ENCODE measurements at places on chromosomes 6 and 20.

DNA sequence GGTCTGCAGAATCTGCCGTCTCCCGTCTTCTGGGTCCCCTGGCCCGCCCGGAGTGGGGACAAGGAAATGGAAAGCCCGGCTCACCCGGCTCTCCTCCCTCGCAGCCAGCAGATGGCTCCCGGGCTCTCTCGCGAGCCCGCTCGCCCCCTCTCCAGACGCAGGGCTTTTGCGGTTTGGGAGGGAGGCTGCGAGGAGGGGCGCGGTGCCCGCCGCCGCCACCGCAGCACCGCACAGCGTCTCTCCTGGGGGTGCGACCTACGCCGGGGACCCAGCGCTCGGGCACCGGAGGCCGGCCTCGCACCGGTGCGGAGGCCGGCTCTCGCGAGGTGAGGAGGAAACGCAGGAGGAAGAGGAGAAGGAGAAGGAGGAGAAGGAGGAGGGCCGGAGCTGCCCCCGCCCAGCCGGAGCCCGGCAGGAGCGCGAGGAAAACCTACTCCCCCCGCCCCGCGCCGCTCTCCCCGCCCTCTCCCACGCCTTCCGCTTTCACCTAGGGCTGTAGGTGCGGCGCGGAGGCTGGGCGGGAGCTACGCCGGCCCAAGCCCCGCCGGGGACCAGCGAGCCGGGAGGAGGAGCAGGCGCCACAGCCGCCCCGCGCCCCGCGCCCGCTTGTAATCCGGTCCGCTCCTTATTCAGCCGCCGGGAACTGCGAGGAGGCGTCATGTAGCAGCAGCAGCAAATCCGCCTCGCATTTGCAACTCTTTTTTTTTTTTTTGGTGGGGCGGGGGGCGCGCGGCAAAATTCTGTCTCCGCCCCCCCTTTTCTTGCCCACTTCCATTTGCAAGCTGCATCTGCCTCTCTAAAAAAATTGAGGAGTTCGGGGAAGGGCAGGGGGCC is at the start of gene CARMIL1:
CARMIL1 (plus strand) TSS at position 461 of the 834 bp plus-strand sequence. CDS start 422 bp downstream, outside the sequence.
- DNase-seq = peak; percentile 33

DNA sequence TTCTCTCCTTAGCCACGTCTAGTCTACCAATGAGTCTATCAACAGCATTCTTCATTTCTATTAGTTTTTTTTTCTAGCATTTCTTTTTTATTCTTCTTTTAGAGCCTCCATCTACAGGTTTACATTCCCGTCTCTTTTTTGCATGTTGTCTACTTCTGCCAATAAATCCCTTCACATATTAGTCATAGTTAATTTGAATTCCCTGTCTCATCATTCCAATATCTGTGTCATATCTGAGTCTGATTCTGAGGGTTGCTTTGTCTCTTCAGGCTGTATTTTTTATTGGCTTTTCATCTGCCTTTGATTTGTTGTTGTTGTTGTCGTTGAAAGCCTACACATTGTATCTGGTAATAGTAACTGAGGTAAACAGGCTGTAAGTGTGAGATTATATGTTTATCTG is 104.6 kb downstream of the HMGCLL1 start:
- no peak for DNase-seq

GRCh38 chr20:58747211-58747610 is 54.6 kb downstream of the NPEPL1 start:
- no peak for DNase-seq

DNA sequence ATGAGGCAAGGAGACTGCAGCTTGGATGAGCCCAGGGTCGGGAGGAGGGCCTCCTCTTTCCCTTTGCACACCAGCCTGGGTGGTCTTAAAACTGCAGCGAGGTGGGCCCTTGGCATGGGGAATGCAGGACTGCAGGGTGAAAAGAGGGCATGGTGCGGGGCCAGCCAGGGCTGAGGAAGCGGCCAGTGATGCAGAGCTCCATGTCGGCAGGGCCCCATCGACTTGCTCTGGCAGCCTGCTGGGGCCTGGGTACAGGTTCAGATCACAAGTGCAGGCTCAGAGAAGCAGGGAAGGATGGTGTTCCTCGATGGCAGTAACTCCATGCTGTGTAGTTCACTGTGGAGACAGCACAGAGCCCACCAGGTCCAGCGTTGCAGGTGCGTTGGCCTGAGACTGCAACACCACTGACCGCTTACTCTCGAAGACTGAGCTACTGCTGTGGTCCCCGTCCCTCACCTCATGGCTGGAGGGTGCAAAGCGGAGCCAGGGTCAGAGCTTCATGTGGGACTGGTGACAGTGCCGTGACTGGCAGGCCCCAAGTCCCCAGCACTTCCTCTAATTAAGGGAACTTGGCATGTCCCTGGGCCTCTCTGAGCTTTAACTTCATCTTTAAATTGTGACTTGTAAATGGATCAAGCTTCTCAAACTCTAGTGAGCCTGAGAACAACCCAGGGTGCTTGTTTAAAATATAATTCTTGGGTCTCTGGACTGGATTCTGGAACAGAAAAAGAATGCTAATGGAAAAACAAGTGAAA is 223.2 kb downstream of the SYNDIG1 start:
- no peak for DNase-seq

DNA sequence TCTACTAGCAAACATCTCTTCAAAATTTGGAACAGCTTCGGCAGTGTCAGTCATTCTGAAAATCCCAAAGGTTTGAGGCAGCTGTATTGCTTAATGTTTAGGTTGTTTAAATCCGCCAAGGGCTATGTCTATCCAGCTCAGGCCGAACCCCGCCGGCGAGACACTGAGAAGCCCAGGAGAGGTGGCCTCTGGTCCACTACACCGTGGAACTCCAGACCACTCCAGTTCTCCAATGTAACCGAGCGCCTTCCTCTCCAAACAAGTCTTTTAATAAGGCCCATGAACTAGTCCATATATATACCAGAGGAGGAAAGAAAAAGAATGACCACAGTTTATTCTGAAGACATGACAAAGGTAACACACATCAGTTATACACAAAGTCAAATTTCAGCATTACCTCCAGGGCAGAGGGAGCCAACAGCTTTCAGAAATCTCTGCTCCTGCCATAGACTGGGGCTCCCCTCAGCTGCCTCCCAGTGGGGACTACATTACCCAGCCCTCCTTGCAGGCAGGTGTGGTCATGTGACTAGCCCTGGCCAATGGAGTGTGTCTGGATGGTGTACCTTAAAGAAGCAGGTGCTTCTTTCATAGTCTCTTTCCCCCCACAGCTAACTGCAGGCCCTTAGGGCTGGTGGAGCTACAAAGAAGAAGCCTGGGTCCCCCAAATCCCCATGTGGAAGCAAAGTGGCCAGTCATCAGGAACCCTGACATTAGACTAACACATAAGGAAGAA is at the start of gene RAMACL:
RAMACL (minus strand) TSS at position 255 of the 733 bp plus-strand sequence; CDS start at position 54, 201 bp downstream.
- DNase-seq = no peak

DNA sequence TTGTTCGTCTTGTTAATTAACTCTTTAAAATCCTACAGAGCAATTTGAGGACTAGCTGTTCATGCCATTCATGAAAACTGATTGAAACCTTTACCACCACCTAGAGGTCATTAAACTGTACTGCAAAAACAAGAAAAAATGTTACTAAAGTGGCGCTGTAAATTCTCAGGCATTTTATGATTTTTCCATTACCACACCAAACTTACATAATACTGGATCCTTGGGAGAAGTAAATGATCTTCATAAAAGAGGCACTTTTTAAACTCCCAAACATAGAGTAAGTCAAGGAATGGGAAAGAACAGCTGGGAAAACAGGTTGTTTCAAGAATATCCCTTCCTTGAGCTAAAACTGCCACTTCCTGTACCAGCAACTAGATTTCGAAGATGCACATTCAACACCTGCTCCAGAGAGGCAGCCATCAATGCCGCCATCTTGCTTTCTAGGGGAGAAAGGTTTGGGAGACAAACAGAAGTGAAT is 54.3 kb downstream of the MYLIP start:
- no peak for DNase-seq

- no peak for DNase-seq
Measured at GRCh38 chr20:15546525-15547023, 1026.7 kb downstream of the KIF16B start.

- no peak for DNase-seq
Measured at GRCh38 chr6:17101422-17102257, at the start of gene STMND1. TSS of gene STMND1 (plus strand) at chr6:17102050. CDS start at chr6:17102258, 208 bp downstream.

DNA sequence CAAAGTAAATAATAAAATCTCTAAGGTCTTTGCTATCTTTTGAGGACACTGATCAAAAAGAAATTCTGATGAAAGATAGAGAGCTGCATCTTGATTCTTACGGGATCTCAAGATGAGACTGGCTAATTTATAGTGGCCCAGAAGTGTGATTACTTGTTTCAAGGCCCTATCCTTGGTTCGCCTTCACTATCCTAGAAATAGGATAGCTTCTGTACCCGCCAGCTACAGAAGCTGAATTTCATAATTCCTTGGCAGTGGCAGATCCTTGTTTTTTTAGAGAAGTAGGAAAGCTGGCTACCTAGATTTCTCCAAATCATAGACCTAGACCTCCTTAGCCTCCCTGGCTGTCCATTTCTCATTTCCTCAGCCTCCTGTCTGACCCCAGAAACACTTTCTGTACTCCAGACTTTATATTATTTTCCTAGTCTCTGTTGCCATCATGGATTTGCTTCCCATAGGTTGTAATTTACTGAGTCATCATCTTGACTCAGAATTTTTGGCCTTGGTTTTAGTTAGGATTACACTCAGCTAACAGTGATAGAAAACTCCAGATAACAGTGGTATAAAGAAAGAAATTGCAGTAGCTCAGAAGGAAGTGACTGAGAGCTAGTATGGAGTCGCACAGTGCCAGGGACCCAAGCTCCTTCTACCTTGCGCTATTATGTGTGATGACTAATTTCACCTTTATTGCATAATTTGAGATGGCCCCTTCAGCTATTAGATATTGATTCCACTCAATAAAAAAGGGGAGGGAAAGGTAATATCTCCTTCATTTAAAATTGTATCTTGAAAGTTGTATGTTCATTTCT is 27.7 kb downstream of the PHF3 start:
- DNase-seq = no peak

DNA sequence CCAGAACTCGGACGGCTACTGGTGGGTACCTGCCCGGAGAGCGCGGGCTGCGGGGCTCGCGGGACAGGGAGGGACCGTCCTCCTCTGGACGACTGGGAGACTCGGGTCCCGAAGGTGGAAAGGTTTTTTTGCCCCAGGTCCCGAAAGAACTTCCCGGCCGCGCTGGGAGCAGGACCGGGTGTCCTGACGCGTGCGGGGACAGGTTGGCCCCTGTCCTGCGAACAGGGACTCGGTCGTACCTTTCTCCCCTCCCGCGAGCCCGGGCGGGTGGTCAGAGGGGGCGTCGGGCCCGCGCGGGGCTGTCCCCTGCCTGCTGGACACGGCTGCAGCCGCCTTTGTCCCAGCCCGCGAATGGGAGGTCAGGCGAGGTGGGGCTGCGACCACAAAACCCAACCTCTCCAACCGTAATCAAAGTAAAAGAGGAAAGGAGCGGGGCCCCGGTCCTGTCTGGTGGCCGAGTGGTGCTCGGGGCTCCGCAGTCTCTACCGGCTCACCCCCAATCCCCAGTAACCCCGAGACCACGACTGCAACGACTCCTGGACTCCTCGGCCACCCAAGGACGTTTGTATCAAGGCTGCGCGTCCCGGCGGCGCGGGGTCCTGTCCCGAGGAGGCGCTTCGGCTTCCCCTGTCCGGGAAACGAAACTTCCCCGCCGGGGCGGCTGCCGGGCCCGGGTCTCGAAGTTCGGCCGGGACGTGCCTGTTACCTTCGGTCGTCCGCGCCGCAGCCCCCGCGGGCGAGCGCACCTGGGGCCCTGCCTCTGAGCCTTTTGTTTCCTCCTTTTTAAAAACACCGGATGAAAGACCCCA is 798 bp downstream of the DSP start:
- DNase-seq = no peak

DNA sequence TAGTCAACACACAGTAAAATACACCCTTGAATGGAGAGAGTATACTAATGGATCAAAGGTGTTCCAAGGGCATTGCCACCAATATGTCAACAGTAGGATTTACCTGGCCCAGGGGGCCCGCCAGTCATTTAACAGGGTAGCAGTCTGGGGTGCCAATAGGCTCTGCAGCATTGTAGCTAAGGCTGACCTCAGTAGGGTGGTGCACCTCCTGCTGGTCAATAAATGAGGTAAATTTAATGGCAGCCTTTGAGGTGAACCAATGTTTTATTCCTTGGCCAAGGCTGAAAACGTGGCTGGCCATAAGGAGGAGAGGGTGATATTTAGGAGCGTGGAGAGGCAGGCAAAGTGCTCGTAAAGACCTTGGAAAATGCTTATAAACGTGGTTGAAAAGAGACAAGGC is 147.2 kb downstream of the RPS12 start:
- DNase-seq = no peak

DNA sequence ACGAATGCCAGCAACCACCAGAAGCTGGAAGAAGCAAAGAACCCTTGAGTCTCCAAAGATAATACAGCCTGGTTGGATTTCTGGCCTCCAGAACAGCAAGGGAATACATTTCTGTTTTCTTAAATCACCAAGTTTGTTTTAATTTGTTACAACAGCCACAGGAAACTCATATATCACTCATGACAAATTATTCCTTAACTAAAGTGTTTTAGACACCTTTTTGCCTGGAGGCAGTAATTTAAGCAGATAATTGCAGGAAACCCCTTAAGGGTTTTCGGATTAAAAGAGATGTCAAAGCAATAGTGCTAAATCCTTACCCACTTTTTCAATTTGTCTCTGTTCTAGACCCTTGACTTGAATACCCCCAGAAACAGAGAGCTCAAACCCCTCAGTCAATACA is 1050.0 kb downstream of the EPHA7 start:
- no peak for DNase-seq

DNA sequence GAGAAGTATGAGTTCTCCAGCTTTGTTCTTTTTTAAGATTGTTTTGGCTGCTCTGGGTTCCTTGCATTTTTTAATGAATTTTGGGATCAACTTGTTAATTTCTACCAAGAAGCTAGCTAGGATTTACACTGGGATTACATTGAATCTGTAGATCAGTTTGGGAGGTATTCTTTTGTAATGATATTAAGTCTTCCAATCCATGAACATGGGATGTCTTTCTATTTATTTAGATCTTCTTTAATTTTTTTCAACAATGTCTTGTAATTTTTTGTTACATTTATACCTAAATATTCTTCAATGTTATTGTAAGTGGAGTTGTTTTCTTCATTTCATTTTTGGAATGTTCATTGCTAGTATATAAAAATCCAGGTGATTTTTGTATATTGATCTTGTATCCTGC is 12.5 kb downstream of the PRIM2 start:
- no peak for DNase-seq

DNA sequence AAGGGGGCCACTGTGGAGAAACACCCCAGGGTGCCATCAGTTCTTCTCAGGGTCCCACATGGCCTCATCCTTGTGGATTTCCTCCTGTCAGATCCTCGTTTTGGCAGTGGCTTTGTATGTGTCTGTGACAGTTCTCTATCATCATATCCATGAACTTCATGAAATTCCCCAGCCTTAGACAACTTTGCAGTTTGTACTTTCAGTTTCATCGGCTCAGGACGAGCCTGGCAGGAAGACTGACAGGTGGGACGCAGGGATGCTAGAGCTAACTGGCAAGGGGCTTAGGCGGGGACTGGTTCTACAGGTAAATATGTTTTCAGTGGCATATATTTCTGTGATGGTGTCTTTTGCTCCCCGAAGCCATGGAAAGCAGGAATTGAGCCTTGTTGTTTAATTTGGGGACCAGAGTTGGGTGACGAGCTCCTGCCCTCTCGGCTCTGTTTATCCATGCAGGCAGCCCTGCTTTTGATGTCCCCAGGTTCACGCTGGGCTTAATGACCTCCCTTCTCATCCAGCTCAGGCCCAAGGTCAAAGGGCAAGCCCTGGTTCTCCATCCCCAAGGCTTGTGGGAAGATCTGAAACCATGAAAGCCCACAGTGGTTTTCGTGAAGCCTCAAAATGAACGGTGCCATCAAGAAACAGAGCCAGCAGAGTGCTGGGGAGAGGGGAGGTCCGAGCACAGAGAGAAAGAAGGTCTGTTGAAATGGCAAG is 11.2 kb downstream of the SDCBP2 start:
- no peak for DNase-seq
